ENCODE measurements at places on chromosomes 7 and 10. TPM values are rescaled to one million over a fixed set of nuclear protein-coding genes. Genes with fewer than 3 reads are reported as not detected.

GRCh38 chr10:44935201-44935965 lies 24.2 kb upstream of the RASSF4 start:
- peak; percentile 64 for DNase-seq

- DNase-seq, result no peak
These were observed 45.7 kb upstream of the UBE2H start for GRCh38 chr7:129998446-129998845.

The TDRD1 gene
- not detected for total RNA-seq

- no peak for DNase-seq
These were observed 18.6 kb downstream of the NPFFR1 start for GRCh38 chr10:70265032-70265689.

DNA sequence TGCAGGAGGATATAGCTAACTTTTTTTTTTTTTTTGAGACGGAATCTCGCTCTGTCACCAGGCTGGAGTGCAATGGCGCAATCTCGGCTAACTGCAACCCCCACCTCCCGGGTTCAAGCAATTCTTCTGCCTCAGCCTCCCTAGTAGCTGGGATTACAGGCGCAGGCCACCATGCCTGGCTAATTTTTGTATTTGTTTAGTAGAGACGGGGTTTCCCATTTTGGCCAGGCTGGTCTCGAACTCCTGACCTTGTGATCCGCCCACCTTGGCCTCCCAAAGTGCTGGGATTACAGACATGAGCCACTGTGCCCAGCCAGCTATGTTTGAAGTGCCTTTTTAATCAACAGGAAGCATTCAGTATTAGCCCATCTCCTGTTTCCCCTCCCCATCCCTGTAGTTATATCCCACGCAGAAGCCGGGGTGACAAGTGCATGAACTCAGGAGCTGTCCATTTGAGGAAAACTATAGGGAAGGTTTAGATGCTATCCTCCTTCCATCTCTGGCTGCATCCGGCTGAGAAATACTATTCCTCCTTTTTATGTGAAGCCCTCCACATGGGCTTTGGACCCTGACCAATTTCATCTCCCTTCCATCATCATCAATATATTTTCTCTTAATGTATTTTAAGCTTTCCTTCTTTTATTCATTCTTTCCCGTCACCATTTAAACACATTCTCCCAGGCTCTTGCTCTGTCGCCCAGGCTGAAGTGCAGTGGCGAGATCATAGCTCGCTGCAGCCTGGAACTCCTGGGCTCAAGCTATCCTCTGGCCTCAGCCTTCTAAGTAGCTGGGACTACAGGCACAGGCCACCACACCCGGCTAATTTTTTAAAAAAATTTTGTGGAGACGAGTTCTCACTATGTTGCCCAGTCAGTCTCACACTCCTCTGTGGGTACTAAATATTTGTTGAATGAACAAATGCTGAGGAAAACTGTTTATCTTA lies 1.3 kb upstream of the POT1 start:
- no peak for DNase-seq

DNA sequence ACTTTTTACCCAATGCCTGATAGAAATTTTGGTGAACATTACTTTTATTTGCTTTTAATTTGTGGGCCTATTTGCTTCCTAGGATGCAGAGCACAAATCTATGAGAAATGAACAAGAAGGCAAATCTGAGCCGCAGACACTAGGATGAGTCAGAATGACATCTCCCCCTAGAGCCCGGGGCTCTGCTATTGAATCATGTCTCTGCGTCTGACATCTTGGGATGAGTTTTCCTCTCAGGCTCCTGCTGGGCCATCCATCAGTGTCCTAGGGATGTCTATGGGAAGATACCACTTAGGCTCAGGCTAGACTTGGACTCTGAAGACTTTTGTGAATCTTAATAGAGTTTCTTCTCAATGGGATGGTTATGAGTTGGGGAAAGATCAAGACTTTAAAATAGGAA lies 157.3 kb upstream of the MTPN start:
- DNase-seq, result peak; percentile 15

DNA sequence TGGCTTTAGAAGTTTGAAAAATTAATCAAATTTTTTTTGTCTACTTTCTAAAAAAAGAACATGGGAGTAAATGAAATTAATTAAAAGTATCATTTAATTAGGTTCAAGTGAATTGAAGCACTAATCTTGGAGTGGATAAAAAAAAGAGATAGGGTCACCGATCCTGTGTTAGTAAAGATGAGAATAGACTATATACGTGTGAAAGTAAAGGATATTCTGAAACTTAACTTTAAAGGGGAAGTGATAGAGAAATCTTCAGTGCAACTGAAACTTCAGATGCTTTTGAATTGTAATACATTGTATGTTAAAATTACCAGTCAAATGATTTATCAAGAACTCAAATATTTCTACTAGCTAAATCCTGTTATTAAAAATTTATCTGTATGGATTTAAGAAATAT lies 4.8 kb downstream of the NHLRC2 start:
- DNase-seq, result no peak
